Aorta (tissue), 5 donors: ENCODE measurements at places on chromosomes 6 and 20. TPM values are rescaled to one million over a fixed set of nuclear protein-coding genes. Genes with fewer than 3 reads are reported as not detected.
A peak's percentile ranks its signal among the peaks of the same experiment; 100 is the strongest.

GRCh38 chr6:155439376-155439775 is 16.3 kb downstream of the NOX3 start:
- DNase-seq, result no peak
- no peak overlapping the region for H3K27ac ChIP-seq
- no peak overlapping the region for H3K4me3 ChIP-seq
- H3K27me3 ChIP-seq, result peaks cover 1% of the 10 kb centered on the region
- H3K4me1 ChIP-seq, result no peaks in the 10 kb centered on the region

- no peak overlapping the region for H3K4me3 ChIP-seq
- DNase-seq, result no peak
- H3K4me1 ChIP-seq, result no peaks in the 10 kb centered on the region
Observed at GRCh38 chr20:24821391-24821790, 127.7 kb upstream of the CST7 start.

GRCh38 chr6:44545224-44545623 is 157.7 kb downstream of the CDC5L start:
- H3K4me3 ChIP-seq, result no peak overlapping the region
- H3K4me1 ChIP-seq, result no peaks in the 10 kb centered on the region
- no peaks in the 10 kb centered on the region for H3K36me3 ChIP-seq
- no peak overlapping the region for H3K27ac ChIP-seq

GRCh38 chr6:35522660-35523658 is 10.3 kb upstream of the TULP1 start:
- peak; percentile 92 for DNase-seq
- no peaks in the 10 kb centered on the region for H3K36me3 ChIP-seq
- no peaks in the 10 kb centered on the region for H3K4me1 ChIP-seq
- no peaks in the 10 kb centered on the region for H3K27me3 ChIP-seq

DNA sequence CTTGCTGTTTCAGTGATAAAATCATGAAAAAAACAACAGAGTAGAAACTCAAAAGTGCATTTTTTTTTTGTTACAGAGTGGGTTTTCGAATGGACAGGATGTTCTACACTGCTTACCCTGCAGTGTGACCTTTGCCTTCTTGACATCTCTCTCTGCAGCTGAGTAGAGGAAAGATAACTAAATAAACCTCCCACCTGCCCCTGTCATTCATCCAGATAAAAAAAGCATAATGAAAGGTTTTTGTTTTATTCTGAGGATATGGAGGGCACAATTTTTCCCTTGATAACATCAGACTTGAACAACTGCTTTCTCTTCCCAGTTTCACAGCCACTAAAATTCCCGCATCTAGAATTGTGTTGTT is 193.6 kb upstream of the FOXQ1 start:
- H3K4me3 ChIP-seq, result no peak overlapping the region
- no peak overlapping the region for H3K27ac ChIP-seq
- DNase-seq, result no peak
- H3K27me3 ChIP-seq, result no peaks in the 10 kb centered on the region

DNA sequence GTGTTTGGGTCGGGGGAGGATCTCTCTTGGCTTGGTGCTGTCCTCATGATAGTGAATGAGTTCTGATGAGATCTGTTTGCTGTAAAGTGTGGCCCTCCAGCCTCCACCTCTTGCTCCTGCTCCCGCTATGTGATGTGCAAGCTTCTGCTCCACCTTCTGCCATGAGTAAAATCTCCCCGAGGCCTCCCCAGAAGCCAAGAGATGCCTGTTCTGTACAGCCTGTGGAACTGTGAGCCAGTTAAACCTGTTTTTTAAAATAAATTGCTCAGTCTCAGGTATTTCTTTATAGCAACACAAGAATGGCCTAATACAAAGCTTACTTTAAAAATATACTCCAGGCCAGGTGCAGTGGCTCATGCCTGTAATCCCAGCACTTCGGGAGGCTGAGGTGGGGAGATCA is 11.3 kb upstream of the CCNC start:
- no peak overlapping the region for H3K27ac ChIP-seq
- no peaks in the 10 kb centered on the region for H3K36me3 ChIP-seq
- no peak overlapping the region for H3K4me3 ChIP-seq

The TMEM244 gene
- total RNA-seq, result not detected

The PSMB8 gene
- 40.8 TPM for total RNA-seq

The TFAP2A gene
- total RNA-seq, result 0.63 TPM

The KCNK16 gene
- not detected for total RNA-seq

The MTCH1 gene
- 180 TPM for total RNA-seq

The EFCAB8 gene
- total RNA-seq, result 1.1 TPM
